ENCODE measurements at places on chromosomes 4 and X. TPM values are rescaled to one million over a fixed set of nuclear protein-coding genes. Genes with fewer than 3 reads are reported as not detected.

GRCh38 chr4:129362691-129363274, 266.8 kb downstream of the C4orf33 start:
- peak; percentile 79 for DNase-seq

GRCh38 chrX:46461660-46462191, 83.5 kb downstream of the ZNF674 start:
- no peak for DNase-seq

- DNase-seq: no peak
Measured at GRCh38 chr4:21046141-21046540, 345.9 kb downstream of the PACRGL start.

DNA sequence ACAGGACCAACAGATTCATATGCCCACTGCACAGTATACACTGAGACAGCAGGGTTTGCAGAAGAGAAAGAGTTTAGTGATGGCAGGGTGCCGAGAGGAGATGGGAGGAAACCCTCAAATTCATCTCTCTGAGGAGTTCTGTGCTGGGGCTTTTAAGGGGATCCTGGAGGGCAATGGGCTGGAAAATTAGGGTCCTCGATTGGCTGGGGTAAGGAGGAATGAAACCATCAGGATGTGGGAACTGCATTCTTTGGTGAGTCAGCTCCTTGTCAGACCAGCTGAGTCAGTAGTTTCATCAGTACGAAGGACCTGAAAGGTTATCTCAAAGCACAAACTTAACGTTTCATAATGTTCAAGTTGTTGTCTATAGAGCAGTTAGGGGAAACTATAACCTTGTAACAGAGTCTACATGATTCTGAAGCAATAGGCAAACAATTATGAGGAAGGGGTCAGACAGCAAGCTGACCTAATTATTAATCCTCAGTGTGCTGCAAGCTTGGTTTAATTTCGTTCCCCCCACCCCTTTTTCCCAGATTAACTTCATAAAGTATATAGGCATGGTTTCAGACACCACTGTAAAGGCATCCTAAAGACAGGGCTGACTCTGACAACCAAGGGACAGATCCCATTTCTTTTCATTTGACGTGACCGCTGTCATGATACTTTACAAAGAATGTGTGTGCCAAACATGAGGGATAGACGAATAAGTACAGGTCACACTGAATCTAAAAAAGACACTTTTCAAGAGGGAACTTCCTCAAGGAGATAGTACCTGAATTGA, 1.5 kb upstream of the MSMO1 start:
- no peak for DNase-seq

- peak; percentile 11 for DNase-seq
Measured at GRCh38 chr4:74531963-74532794, 87.2 kb downstream of the AREG start.

DNA sequence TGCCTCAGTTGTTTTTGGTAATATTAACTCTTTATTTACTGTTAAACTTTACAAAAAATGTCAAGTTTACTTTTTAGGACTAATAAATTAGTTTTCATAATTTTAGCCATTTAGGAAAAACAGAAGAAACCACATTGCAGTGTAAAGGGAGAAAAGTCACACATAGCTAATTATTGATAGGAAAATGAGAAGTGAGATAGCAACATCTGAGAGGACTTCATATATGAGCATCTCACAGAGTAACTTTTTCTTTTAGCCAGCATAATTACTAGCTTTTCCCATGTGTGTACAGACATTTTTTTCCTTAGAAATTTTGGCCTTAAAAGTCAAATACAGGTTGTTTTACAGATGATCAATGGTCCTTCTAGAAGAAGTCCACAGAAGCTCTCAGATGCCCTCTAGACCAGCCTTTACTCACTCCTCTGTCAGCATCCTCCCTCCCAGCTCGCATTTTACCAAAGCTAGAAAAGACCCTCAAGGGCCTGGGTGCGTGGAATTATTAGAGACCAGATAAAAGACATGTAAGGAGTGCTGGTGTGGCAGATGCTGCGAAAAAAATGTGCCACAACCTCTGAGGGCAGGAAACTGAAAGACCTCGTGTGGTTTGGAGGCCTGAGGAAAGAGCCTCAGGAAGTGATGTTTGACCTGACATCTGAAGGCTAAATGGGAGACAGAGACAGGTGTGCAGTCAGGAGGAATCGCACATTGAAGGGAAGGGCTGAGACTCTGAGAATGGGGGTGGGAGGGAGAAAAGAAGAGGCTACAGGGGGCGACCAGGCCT, 156.9 kb downstream of the CBR4 start:
- DNase-seq: no peak

GRCh38 chr4:126358041-126358440, 1043.3 kb downstream of the FAT4 start:
- DNase-seq: no peak

DNA sequence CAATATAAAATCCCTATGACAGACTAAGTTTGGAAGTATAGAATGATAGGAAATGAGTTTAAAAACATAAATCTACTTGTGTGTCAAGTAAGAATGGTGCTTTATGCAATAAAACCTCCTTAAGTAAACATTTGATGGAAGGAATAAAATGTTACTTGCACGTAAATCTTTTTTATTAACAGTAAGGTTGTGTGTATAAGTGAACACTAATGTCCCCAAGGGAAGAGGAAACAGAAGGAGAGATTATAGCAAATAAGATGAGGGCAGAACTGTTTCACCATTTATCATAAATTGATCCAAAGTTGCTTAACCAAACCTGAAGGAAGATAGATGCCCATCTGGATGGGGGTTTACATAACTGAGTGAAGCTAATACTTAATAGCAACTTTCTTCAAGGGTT, 86.8 kb downstream of the FRMPD4 start:
- DNase-seq: no peak

DNA sequence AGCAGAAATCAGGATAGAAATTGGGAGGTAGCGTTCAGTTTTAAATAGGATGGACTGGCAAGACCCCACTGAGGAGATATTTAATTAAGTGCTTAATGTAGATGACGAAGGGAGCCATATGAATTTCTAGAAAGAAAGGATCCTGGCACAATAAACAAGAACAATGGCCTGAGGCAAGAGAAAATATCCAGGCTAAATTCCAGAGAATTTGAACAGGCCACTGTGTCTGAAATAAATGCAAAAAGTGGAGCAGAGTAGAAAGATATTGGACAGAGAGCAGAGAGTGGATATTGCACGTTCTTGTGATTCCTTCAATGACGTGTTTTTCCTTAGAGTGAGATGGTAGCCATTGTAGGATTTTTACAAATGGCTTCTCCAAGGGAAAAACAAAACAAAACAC, 1504.8 kb downstream of the C4orf33 start:
- DNase-seq: no peak

DNA sequence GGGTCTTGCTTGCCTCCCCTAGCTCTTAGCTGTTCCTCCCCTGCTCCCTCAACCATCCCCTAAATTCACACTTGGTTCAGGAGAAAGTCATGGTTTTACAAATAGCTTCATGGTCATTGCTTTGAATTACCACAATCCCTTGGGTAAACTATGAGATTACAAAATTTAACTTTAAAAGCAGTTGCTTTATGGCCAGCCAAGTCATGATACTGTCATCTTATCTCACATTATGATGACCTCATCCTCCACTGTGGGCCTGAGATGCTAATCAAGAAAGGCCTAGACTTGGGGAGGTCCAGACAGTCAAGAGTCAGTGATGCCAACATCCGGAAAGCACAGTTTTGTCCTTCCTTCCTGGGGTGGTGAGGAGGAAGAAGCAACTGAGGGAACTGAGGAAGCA, 10.5 kb upstream of the FGF16 start:
- DNase-seq: no peak

DNA sequence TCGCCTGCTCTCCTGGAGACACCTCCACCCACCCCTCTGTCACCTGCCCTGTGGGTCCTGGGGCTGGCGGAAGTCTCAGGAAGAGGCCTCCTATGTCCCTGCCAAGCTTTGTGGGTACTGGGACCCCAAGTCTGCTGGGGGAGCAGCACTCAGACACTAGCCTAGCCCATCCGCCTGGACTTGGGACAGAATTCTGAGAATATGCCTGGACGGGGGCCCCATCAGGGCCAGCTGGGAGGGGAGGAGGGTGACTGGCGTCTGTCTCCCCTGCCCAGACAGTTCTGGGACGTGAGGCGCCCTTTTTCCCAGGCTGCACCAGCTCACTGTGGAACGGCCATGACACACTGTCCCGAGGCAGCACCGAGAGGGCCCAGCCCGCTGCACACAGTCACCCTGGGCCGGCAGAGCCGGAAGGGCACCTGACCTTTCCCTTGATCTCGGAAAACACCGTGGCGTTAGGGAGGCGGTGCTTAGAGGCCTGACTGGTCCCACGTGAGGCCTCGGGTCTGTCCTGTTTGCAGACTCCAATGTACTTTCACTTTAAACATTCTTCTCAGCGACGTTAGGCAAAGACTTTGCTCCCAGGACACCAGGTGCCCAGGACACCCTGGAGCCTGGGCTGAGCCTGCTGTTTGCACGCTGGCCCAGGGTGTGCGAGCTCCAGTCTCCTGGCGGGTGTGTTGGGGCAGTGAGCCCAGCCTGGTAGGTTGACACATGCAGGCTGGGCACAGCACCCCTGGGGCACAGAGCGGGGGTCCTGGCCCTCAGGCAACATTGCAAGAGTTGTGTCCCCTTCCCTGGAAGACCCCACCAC, 700 bp downstream of the SLC26A1 start:
- DNase-seq: no peak

DNA sequence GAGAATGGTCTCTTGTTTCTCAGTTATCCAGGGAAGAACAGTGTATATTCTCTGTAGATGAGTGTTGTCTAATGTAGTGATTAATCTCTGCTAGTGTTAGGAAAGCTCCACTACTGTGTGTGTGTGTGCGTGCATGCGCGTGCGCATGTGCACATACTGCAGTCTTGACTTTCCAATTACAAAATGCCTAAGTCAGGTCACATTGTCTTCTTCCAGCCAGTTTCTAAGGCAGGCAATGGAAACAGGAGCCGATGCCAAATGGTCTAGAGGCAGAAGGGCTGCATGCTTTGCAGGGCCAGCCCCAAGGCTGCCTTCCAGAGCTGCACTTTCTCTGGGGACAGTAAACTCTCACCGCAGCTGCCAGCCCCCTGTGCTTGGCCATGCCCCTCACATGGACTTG, 30.5 kb upstream of the NAP1L5 start:
- DNase-seq: no peak

DNA sequence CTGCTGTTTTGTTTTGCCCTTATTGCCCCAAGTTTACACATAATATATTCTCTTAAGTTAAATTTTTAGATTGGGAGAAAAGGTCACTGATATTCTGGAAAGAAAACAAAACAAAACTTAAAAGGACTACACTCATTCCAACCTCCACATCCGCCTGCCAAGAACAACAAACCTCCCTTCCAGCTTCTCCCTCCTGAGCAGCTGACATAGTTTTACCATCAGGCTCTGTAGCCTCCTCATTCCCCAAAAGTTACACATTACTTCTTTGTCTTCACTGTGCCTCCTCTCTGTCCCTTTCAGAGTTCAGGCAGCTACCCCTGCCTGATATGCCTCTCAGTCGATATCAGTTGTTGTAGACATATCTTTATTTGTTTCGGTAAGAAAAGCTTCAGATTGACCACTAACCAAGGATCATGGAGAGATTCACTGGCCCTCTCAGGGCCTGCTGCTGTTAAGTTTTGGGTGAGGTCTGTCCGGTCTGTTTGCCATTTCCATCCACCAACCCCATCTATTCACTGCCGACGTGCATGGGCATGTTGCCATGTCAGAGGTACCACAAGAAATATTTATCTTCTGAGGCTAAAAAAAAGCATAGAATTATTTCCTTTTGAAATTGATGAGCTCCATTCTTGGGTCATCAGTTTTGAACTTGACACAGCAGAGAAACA, 164.1 kb downstream of the GASK1B start:
- DNase-seq: no peak

GRCh38 chr4:1116838-1117237, 3.5 kb upstream of the RNF212 start:
- DNase-seq: no peak

- DNase-seq: no peak
Measured at GRCh38 chr4:149949381-149949780, 128.9 kb upstream of the DCLK2 start.

DNA sequence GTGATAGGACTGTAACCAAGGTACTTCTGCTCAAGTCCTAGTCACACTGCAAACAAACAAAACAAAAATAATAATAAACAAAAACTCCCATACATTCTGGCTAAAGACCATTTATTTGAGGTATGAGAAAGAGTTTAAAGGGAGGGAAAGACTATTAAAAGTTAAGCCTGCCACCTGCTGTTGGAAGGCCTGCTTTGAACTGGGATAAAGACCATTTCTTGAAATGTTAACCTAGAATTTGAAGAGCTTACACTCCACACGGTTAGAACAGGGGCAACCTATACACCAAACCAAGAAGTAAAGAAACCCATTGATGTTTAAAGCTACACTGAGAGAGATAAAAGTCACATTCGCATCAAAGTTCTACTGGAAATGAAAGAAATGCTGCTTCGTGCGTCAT, 548.7 kb upstream of the DIPK2B start:
- no peak for DNase-seq

GRCh38 chr4:12118651-12119213, 690.0 kb upstream of the HS3ST1 start:
- no peak for DNase-seq

DNA sequence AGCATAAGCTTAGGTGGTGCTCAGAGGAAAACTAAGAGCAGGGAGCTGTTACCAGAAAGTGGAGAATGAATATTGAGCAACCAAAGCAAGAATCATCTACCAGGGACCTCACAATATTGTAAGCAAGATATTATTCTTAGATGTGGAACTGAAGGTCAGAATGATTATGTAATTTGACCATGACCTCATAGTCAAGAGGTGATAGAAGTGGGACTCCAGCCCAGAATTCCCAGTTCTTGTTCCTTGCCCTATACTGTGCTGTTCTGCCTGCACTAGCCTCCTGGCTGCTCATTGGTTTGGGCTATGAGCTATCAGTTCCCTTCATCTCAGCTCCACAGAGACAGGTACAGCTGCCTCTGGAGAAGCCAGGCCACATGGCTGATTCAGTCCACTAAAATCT, 229.4 kb downstream of the LDB2 start:
- no peak for DNase-seq

DNA sequence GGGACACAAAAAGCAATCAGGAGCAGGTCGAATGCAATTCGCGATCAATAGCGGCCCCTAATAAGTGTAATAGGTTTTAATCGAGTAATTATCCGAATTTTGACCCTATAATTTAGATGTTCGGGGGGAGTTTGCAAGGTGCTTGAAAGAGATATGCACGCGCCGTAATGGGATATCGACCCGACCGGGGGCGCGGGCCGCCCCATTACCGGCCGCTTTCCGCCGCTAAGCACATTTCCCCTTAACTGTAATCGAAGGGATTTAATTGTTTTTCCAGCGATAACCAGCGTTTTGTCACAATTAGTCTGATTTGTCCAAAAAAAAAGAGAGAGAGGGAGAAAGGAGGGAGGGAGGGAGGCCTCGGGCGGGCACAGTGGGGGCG, 997 bp downstream of the NKX1-1 start:
- no peak for DNase-seq

The WDR19 gene
- polyA plus RNA-seq: 21.7 TPM

The POU3F4 gene
- not detected for polyA plus RNA-seq

The TSPAN7 gene
- polyA plus RNA-seq: 130 TPM

Data from hindlimb muscle (tissue), 1 donor.